ENCODE measurements at places on chromosomes 5 and 9.

DNA sequence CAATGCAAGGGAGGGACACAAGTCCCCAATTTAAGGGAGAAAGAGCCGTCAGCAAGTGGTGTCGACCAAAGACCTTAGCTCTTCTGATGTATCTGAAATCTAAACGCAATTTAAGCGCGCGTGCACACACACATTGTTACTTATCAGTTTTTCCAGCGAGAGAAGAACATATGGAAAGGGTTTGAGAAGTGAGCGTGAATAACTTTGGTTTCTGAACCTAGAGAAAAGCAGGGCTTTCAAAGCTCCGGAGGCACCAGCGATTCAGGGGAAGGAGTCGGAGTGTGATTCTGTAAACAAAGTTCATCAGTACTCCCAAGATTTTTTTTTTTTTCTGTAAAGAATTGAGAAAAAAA is 191.8 kb downstream of the MEF2C start:
- DNase-seq: no peak

DNA sequence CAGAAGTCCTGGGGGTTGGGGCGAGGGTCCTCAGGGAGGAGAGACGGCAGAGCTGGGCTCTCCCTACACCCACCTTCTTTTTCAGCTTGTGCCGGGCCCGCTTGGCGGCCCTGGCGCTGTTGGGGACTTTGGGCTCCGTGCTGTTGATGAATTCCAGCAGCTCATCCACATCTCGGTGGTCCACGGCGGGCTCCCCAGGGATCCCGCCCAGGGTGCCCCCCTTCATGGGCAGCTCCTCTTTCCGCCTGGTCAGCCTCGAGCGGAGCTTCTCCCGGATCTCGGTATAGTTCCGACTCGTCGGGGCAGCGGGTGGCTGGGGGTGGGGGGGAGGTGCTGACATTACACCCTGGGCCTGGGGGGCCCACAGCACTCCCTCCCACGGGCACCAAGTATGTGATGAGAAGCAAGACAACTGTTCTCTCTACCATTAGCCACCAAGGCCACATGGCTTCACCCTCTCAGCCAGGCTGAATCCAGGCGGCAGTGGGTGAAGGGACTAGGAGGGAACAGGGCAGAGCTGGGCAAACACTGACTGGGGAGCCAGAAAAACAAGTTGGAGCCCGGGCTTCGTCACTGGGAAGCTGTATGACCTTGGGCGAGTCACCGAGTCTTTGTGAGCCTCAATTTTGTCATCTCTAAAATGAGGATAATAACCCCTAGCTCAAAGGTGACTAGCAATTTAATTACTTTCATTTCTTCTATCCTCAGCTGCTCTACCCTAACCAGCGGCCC is 14.6 kb upstream of the DDX41 start:
- DNase-seq: no peak

GRCh38 chr9:115444959-115445358 is 327.0 kb upstream of the TNC start:
- DNase-seq: peak; percentile 21

DNA sequence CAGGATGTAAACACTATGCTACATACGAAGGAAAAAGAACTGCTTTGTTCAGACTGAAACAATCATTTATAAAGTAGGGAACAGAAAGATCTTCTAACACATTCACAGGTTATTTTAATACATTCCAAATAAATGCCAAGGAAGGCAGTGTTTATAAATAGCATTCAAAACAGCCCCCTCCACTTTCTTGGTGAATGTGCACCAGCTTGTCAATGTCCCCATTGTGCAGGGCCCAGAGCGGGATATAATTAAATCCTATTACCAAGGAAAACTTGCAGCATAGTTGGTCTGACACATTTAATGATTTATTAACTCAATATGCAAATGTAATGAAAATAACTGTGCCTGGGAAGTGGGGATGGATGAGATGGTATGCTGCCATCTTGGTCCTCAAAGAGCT is 135.9 kb upstream of the RAD23B start:
- DNase-seq: no peak

GRCh38 chr9:131447148-131447547 is 53.3 kb downstream of the PRRC2B start:
- DNase-seq: no peak

DNA sequence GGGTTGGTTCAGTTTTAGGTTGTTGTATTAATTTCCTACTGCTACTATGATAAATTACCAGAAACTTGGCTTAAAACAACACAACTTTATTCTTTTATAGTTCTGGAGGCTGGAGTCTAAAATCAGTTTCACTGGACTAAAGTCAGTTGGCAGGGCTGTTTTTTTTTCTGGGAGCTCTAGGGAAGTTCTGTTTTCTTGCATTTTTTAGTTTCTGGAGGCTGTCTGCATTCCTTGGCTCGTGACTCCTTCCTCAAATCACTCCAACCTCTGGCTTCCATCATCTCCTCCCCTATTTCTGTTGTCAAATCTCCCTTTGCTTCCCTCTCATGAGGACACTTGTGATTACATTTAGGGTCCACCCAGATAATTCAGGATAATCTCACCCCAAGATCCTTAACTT is 51.3 kb upstream of the SUB1 start:
- DNase-seq: no peak

GRCh38 chr9:1171546-1171945 is 121.4 kb downstream of the DMRT2 start:
- no peak for DNase-seq
